ENCODE measurements at places on chromosomes 5 and 9.

- DNase-seq, result no peak
Measured at GRCh38 chr5:162360373-162360931, 292.9 kb downstream of the GABRG2 start.

GRCh38 chr9:130256644-130257043, 8.9 kb upstream of the HMCN2 start:
- no peak for DNase-seq

- no peak for DNase-seq
Measured at GRCh38 chr5:141172381-141173204, at the start of gene PCDHB7. Gene PCDHB7, plus strand, starts transcription at chr5:141172644. Its CDS starts 192 bp downstream, at chr5:141172836.

- no peak for DNase-seq
Measured at GRCh38 chr9:98495530-98495929, 213.2 kb downstream of the GABBR2 start.

DNA sequence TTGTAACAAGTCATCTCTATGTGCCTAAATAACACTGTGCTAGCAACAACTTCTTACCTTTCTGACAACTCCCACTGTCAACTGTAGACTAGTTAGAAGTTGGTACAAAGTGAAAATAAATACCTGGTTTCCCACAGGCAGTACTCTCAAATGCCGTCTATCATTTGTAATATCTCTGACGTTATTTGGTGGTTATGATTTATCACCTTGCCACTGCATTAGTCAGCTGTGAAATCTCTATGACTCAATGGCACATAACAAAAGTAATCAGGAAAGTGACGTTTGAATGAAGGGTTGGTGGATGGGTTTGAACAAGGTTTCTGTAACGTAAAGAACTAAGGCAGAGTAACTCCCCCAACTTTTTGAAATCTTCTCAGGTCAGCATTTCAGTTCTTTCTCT, 592.3 kb downstream of the MAT2B start:
- no peak for DNase-seq

DNA sequence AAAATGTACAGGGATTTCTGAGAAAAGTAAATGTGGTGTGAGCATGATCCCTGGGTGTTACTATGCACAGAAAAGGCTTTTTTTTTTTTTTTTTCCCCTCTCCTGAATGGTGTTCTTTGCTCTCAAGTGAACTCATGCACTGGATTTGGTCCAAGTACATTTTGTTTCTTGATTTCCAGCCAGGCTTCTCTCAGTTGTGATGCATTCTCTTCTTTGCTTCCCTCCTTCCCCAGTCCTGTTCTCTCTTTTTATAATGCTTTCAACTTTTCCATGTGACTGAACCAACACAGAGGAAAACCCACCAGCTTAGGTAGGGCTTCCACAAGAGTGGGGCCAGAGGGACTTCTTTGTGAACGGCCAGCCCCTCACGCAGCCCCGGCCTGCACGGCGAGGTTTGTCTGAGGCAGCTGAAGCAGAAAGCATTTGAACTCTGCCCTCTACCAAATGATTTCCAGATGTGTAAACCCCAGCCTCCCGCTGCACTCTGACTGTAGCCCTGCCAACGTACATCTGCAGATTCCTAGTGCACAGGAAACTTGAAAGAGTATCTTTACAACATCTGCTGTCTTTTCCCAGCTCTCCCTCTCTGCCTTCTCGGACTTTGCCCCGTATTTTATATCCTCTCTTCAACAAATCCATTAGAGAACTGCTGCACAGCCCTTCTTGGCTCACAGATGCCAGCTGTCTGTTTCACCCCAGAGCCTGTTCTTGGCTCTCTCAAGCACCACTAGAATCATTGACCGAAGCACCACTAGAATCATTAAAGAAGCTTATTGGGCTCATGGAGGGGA, 71.8 kb upstream of the CD180 start:
- no peak for DNase-seq

GRCh38 chr5:6902597-6902996, 189.4 kb downstream of the TENT4A start:
- no peak for DNase-seq

- peak; percentile 40 for DNase-seq
Measured at GRCh38 chr9:108783731-108784495, 71.9 kb downstream of the ACTL7B start.

DNA sequence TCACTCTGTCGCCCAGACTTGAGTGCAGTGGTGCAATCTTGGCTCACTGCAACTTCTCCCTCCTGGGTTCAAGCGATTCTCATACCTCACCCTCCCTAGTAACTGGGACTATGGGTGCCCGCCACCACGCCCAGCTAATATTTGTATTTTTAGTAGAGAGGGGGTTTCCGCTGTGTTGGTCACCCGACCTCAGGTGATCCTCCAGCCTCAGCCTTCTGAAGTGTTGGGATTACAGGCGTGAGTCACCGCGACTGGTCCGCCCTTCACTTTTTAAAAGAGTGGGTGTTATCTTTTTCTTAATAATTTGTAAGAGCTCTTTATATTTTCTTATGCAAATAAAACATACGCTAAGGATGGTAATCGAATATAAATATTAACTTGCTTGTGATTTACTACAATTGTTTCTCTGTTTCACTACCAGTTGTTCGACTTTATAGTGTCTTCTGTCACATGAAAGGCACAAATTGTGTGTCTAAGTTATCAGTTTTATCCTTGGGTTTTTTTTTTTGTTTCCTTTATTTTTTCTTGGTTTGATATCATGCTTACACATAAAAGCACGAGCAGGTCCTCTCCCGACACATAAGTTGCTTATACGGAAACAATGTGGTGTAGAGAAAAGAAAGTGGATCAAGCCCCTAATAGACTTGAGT, 1.9 kb upstream of the GPBP1 start:
- DNase-seq, result no peak

- no peak for DNase-seq
Measured at GRCh38 chr5:157941616-157942015, 82.7 kb upstream of the CLINT1 start.

GRCh38 chr5:173477345-173478040, 139.0 kb downstream of the BOD1 start:
- DNase-seq, result no peak

DNA sequence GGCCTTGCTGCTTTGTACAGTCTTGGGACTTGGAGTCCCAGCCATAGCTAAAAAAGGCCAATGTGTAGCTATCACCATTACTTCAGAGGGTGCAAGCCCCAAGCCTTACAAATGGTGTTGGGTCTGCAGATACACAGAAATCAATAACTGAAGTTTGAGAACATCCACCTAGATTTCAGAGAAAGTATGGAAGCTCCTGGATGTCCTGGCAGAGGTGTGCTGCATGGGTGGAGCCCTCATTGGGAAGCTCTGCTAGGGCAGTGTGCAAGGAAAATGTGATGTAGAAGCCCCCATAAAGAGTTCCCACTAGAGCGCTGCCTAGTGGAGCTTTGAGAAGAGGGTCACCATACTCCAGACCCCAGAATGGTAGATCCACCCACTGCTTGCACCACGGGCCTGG, 626.7 kb upstream of the COX7C start:
- no peak for DNase-seq

DNA sequence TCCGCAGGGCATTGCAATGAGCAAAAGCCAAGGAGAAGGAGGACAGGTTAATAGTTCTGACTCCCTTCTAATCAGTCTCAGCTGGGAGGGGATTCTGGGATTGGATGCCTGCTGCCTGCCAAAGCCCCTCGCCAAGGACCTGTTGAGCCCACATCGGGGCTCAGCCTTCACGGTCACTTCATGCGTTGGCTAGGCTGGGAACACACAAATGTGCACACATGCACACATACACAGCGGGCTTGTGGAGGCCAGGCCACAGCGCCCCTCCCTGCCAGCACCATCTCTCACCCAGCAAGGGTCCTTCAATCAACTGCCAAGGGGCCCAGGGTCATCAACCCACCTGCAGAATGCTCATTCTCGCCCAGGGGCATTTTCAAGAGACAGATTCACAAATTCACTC, 113.9 kb downstream of the C5orf15 start:
- DNase-seq, result no peak

GRCh38 chr5:143561219-143561618, 157.7 kb upstream of the NR3C1 start:
- DNase-seq, result no peak

DNA sequence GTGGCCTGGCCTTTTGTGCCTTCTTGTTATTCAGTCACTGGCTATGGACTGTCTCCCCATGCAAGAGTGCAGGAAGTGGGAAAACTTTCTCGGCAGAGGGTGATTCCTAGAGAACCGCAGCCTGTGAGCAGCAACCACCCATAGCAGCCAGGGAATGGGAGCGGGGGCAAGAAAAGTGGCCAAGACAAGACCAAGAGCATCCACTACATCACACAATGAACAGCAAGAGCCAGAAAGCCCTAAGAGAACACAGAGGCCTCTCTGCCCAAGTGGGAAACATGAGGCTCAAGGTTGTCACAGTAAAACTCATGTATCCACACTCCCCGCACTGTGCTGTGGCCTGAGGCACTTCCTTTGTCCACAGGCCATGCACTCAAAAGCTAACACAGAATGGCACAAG, 129.1 kb upstream of the FSTL4 start:
- DNase-seq, result no peak

- DNase-seq, result no peak
Measured at GRCh38 chr5:149790276-149790675, 60.2 kb downstream of the PPARGC1B start.

- no peak for DNase-seq
Measured at GRCh38 chr9:137429974-137430722, 7.0 kb downstream of the NOXA1 start.

- DNase-seq, result no peak
Measured at GRCh38 chr5:173791878-173792277, 96.3 kb upstream of the CPEB4 start.

- DNase-seq, result no peak
Measured at GRCh38 chr9:134032456-134033222, 7.4 kb downstream of the BRD3OS start.

- no peak for DNase-seq
Measured at GRCh38 chr5:56419667-56420066, 186.5 kb upstream of the ANKRD55 start.

GRCh38 chr5:482506-482905, 39.5 kb downstream of the EXOC3 start:
- DNase-seq, result no peak

GRCh38 chr9:135978642-135979546, 17.7 kb upstream of the UBAC1 start:
- no peak for DNase-seq

GRCh38 chr5:170527991-170528390, 24.2 kb downstream of the KCNIP1 start:
- no peak for DNase-seq

- DNase-seq, result no peak
Measured at GRCh38 chr5:162067655-162068411, at the start of gene GABRG2. Gene GABRG2, plus strand, starts transcription at chr5:162067773. Its CDS starts 227 bp downstream, at chr5:162068000.

DNA sequence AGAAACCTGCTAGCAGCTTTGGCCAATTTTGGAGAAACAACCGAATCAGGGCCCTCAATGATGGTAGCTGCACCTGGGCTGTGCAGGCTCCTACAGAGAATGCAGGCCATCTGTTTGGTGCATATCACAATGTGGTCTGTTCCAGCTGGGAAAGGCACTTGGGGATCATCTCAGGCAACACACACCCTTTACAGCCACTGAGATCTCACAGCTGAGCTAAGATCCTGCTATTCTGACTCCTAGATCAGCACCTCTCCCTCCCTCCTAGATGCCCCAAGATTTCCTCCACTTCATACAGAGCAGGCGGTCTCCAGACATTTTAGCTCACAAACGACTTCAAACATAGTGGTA, 100.7 kb downstream of the SH3TC2 start:
- no peak for DNase-seq

DNA sequence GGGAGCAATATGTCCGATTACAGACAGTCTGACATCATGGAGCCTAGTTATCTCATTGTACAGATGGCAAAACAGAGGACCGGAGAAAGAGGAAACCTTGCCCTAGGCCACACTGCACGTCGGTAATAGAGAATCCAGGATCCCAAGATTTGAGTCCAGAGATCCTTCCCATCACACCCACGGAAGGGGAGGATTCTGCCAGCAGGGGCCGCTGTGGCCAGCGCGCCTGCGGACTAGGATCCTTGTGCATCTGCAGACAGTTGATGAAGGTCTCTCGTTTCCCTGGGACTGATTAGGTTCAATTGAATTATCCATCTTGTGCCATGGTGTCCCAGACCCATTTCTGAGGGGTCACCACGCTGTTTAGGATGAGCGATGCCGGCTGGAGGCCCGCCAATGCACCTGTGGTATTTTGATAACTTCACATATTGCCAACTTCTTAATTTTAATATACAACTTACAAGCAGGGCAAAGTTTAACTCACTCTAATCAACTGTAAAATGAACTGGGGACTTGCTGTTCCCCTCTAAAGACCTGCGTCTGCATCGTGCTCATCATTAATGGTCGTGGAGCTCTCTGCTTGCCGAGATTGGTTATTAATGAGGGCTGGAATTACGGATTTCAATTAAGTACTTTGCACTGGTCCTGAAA, 592.7 kb upstream of the BRINP1 start:
- DNase-seq, result peak; percentile 31

GRCh38 chr5:56681346-56681745, 134.0 kb upstream of the MAP3K1 start:
- no peak for DNase-seq

GRCh38 chr5:175621971-175622370, 35.9 kb upstream of the HRH2 start:
- DNase-seq, result no peak

DNA sequence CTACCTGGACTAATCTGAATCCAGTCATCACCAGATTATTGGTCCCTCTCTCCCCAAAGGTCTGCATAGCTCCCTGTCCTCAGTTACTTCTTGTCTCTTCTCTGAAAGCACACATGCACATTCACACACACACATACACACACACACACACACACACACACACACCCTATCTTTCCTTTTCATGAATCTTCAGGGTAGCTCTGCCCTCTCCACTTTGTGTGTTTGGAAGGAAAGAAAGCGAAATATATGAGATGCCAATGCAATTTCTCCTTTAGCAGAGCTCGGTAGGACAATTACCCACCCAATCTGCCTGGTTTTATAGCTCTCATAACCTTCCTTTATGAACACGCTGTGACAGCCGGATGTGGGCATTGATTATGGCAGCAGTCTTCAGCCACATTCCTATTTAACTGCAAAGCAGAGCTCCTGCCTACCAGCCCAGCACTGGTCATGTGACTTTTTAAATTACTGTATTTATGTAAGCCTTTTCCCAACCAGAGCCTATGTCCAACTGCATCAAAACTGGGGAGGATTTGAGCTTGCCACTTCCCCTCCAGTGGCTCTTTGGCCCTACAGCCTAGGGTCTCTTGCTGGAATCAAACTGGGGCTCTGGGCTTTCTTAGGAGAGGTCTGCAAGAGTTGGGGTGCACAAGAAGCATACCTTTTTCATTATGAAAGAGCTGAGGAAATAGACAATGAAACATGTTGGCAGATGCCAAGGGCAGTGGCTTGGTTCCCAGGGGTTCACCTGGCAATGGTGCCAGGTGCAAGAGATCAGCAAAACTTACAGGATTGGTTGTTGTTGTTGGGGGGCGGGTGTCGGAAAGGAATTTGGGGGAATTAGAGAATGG, 20.8 kb upstream of the MATR3 start:
- DNase-seq, result peak; percentile 43

GRCh38 chr9:87569008-87569509, 71.4 kb downstream of the DAPK1 start:
- no peak for DNase-seq
